ENCODE measurements at places on chromosomes 11 and 22. TPM values are rescaled to one million over a fixed set of nuclear protein-coding genes. Genes with fewer than 3 reads are reported as not detected.

DNA sequence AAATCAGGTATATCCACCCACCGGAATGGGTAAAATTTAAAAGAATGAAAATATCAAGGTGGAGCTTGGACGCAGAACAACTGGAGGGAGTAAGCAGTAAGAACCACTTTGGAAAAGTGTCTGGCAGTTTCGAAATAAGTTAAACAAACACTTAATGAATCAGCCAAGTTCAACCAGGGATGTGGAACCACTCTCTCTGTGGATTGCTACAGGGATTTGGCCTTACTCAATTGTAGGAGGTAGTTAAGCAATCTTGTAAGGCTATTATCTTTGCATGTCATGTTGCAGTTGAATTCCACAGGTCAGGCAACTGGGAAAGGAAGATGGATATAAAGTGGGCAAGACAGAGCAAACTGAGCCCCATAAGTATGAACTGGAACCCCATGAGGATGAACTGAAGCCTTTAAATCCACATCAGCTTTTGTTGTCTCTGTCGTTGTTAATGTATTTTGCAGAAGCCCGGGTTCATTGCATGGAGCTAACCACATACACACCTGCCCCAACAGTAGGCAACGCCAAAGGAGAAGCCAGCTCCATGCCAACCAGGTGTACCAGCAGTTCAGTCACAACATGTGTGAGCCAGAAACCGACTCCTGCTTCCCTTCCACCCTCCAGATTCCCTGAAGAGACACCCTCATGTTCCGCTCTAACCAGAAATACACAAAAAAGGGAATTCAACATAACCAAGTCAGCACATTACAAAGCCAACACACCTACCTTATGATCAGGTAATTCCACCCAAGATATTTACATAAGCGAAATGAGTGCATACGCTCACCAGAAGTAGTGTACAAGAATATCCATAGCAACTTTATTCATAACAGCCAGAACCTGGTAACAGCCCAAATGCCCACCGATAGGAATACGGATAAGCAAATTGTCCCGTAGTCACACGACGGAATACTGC lies 8.0 kb upstream of the SLC43A3 start:
- DNase-seq: peak; percentile 64

- no peak for DNase-seq
These were observed 913.6 kb downstream of the NTM start for GRCh38 chr11:132284048-132284447.

GRCh38 chr11:72013765-72014711 lies 15.3 kb downstream of the IL18BP start:
- no peak for DNase-seq

GRCh38 chr11:33668468-33668825 lies 32.2 kb downstream of the C11orf91 start:
- no peak for DNase-seq

Gene OR8D1
- total RNA-seq: not detected

Gene UPK3A
- total RNA-seq: not detected

DNA sequence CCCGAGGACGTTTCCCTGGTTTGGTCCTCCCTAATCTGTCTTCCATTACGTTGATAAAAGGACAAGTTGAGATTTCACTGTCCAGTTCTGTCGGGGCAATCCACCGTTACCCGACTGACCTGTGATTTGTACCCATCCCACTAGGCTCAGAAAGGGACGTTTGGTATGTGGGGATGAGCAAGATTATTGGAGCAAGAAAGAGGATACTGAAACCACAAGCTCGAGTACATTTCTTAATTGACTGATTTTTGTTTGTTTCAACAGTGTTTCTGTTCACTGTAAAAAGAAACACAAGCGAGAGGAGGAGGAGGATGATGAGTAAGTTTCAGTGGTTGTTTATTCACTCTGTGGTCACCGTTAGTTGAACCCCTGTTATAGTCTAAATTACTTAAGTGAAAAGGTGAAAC lies 969 bp downstream of the CCDC117 start:
- no peak for DNase-seq

- DNase-seq: no peak
These were observed 19.9 kb downstream of the CTNND1 start for GRCh38 chr11:57781529-57781943.

DNA sequence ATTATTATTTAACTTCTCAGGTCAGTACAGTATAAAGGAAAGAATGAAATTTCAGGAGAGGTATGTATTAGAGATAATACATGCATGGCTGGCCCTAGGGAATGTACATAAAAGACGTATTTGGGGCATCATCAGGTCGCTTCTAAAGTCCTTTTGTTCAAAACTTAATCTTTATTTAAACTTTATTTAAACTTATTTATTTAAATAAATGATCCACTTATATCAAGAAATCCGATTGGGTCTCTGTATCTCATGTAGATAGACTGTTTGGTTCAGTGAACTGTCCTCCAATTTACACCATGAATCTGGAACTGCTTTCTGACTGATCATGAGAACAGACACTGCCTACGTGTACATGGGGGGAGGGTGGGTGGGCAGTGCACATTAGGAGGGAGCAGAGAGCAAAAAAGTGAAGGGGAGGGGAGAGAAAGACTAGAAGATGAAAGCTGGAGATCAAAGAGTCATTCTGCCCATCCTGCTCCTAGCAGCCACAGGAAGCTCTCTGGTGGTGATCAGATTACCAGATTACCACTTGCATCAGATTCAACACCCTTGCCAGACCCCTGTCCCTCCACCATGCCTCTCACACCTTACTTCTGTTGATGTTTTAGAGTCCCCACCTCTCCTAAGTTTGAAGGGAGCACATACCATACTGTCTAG lies 92.1 kb upstream of the MTMR2 start:
- no peak for DNase-seq

GRCh38 chr11:8019314-8020243 lies 32.4 kb downstream of the EIF3F start:
- no peak for DNase-seq

Gene TH
- not detected for total RNA-seq

- DNase-seq: no peak
These were observed 43.6 kb downstream of the BRD1 start for GRCh38 chr22:49783926-49784629.

Gene KRTAP5-3
- not detected for total RNA-seq

DNA sequence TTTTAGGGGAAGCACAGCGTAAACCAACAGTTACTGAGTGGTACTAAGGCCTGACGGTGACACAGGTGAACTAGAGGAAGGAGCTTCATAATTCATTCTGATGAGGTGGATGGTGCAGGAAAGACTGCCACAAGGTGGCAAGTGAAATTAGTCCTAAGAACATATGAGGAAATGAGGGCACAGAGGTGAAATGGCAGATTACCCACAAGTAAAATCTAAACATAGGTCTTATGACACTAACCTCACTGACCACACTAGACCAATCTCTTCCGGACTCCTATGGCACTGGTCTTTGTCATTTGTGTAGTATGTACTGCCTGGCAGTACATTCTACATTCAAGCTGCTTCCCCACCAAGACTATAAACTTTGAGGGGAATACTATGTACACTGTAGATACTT lies 20.2 kb downstream of the GAB2 start:
- no peak for DNase-seq

DNA sequence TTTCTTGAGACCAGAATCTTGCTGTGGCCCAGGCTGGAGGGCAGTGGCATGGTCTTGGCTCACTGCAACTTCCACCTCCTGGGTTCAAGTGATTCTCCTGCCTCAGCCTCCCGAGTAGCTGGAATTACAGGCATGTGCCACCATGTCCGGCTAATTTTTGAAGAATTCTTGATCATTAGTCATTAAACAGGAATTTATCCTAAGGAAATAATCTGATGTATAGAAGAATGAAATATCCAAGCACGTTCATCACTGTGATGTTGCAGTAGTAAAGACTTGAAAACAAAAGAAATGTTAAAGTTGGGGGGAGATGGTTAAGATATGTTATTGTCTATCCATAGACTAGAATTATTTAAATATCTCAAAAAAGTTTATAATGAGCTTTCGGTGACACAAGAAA lies 23.6 kb downstream of the CBL start:
- DNase-seq: no peak

GRCh38 chr11:102813484-102813883 lies 15.5 kb upstream of the MMP1 start:
- DNase-seq: no peak

Gene SCT
- total RNA-seq: not detected

- DNase-seq: peak; percentile 35
These were observed 43.9 kb downstream of the PDHX start for GRCh38 chr11:34960277-34960676.

Measured in tibial nerve (tissue), 4 donors.